ENCODE measurements at places on chromosomes 6 and 20.

DNA sequence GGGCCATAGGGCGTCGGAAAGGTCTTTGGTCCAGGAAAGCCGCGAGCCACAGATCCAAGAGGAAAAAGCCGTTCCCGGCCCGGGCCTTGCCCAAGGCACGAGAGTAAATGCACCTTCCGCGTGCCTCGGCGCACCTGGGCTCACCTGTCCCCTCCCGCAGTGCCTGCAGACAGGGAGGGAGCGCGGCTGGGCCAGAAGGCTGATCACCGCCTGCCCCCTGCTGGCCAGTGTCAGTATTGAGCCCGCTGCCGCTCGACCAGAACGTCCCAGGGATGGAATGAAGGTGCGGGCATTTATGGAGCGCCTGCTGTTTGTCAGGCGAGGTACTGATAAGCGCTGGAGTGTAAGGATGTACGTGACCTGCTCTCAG, 679 bp upstream of the LPIN3 start:
- DNase-seq, result peak; percentile 86

DNA sequence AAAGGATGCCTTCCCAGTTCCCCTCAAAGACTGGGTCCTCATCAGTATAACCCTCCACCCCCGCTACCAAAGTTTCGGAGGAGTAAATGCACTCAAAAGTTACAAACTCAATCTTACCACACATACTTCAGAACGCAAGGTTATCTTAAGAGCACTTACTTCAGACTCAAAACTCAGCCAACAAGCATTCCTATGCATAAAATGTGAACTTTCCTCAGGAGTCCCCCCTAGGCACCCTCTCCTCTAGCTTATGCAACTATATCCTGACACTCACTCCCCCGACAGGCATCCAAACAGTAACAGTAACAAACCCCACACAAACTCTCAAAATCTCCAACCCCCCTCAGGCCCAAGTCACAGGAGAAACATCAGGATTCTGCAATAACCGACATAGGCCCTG, 11.1 kb upstream of the ADTRP start:
- no peak for DNase-seq

- no peak for DNase-seq
Measured at GRCh38 chr6:34476921-34477320, 11.0 kb downstream of the PACSIN1 start.

- no peak for DNase-seq
Measured at GRCh38 chr6:149500096-149500495, 15.3 kb upstream of the ZC3H12D start.

GRCh38 chr6:16136091-16136490, 7.2 kb downstream of the MYLIP start:
- no peak for DNase-seq

DNA sequence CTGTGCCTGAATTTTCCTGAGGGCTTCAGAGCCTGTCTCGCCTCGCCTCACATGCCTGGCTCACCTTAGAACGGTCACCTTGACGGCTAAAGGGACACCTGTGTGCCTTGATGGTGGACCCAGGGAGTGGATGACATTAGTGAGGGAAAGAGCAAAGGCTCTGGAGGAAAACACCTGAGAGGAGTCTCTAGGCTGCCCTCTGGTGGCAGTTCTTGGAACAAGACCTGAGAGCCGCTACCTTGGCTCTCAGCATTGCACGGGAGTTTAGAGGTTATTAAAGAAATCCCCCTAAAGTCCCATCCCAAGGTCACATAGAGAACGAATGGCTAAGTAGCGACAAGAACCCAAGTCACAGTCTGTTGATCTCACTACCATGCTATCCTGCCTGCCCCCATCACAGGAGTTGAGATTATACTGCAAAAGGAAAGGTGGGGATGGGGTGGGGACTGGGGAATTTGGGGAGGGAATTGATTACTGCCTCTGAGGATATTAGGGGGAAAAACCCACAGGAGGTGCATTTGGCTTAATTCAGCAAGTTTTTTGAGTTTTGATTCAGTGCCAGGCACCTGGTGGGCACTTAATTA, 7.9 kb upstream of the CDSN start:
- DNase-seq, result peak; percentile 68

DNA sequence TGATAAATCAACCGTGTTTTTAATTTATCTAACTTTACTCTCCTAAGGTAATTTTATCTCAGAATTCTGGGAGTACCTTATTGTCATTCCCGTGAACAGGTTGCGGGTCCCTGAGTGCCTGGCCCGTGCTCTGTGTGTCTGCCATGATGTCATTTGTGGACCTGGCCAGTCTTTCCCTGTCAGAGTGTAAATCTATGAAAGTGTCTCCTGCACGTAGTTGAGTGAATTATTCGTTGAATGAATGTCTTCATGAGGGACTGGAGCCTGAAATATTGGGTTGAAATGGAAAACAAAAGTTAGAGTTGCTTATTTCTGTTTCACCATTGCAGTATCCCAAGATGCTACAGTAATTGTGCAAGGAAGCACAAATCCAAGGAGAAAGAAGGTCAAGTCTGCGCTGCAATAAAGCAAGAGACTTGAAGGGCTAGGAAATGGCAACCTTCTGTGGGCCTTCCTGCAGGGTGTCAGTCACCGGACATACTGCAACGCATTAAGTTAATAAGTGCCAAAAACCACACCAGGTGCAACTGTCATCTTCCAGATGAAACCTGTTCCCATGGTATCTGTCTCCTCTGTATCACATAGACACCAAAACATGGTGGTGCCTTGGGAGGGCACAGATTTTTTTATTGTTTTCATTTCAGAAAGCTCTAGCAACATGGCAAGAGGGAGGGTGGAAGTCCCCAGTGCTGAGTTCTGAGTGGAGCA, 135.5 kb downstream of the ZDHHC14 start:
- DNase-seq, result no peak

- DNase-seq, result peak; percentile 8
Measured at GRCh38 chr6:6993503-6994237, 114.1 kb upstream of the RREB1 start.

DNA sequence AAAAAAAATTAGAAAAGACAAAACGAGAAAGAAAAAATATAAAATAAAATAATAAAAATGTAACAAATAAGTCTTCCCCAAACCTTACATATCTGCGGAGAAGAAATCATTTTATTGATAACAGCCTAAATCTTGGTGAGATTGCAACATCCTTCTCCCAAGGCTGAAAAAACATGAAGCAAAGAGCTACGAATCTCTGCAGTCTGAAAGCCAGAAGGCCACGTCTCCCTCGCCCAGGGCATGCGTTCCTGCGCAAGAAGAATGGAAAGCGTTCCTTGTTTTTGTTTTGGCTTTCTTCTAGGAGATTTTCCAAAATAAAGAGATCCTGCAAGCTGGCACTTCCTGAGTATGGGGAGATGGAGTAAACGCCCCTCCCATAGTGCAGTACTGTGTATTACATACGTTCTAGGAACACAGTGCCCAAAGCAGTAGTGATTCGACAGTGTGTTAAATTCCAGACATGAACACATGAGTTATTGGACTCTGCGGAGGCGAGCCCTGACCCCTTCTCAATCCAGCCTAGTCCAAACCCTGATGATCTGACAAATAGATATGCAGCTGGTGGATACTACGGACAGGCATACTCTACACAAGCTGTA, 126.7 kb upstream of the RREB1 start:
- DNase-seq, result no peak

- no peak for DNase-seq
Measured at GRCh38 chr6:157281570-157281969, 41.7 kb downstream of the TMEM242 start.

DNA sequence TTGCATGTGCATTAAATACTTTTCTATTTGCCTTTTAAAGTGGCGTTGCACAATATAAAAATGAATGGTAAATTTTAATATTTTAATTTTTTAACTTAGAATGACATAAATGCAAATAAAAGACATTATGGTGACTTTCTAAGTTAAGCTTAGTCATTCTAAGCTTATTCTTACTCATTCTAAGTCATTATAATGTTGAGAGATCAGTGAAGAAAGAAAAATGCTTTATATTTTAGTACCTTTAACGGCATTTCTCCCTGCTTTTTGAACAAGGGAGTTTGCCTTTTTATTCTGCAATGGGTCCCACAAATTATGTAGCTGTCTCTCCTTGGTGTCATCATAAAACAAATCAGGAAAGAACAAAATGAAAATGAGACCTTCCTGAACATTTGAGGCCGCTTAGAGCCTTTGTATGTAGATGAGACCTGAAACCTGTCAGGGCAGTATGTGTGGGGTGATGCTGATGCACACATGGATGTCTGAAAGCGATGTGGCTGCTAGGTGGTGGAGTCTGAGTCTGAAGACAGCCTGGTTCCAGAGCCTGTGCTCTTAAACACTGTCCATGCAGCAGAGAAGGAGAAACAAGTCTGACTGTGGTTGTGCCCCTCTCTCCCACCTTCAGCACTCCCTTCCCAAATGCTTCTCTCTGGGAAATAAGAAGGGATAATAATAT, 158.0 kb downstream of the PHF3 start:
- DNase-seq, result no peak

- DNase-seq, result peak; percentile 1
Measured at GRCh38 chr6:123091091-123091895, 95.3 kb downstream of the CLVS2 start.

GRCh38 chr20:38226553-38226952, 34.0 kb downstream of the KIAA1755 start:
- DNase-seq, result no peak

- no peak for DNase-seq
Measured at GRCh38 chr6:149948616-149949015, 6.8 kb downstream of the ULBP2 start.

DNA sequence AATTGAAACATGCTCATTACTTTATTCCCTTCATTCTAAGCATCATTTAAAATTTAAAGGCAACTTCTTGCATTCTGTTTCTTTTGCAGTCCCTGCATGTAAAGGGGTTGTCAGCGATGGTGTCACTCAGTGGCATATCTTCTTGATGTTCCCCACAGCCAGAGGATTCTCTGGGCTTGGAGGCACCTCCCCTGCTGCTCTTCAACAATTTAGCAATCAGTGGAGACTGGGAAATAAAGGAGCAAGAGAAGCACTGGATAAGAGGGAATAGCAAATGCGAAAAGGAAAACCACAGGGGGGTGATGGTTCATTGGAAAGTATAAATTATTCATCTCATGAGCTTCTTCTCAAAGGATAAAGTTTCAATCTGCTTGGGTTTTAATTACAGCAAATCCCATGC, 30.7 kb upstream of the MC3R start:
- DNase-seq, result no peak

GRCh38 chr6:71908162-71908765, 21.9 kb downstream of the RIMS1 start:
- DNase-seq, result no peak

DNA sequence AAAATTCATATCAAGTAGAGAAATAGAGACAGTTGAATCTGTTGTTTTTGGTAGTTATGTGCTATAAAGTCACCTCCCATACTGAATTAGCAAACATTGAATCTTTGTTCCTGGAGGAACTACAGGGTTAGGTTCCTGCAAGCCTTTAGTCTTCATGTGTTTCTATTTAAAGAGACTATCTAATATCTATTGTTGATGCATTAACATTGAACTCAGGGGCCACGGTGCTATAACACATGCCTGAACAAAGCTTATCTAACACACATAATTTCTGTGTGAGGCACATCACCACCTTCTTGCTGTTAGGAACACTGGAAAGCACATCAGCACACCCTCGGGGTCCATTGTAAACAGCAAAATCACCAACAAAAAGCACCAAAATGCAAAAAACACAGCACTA, 21.2 kb downstream of the ARFGEF2 start:
- DNase-seq, result no peak
